ENCODE measurements at places on chromosomes 2 and 18.

- no peak for DNase-seq
Observed at GRCh38 chr18:21298351-21298750, 56.3 kb downstream of the GREB1L start.

GRCh38 chr2:239994086-239994485 is 31.1 kb downstream of the NDUFA10 start:
- DNase-seq: no peak

DNA sequence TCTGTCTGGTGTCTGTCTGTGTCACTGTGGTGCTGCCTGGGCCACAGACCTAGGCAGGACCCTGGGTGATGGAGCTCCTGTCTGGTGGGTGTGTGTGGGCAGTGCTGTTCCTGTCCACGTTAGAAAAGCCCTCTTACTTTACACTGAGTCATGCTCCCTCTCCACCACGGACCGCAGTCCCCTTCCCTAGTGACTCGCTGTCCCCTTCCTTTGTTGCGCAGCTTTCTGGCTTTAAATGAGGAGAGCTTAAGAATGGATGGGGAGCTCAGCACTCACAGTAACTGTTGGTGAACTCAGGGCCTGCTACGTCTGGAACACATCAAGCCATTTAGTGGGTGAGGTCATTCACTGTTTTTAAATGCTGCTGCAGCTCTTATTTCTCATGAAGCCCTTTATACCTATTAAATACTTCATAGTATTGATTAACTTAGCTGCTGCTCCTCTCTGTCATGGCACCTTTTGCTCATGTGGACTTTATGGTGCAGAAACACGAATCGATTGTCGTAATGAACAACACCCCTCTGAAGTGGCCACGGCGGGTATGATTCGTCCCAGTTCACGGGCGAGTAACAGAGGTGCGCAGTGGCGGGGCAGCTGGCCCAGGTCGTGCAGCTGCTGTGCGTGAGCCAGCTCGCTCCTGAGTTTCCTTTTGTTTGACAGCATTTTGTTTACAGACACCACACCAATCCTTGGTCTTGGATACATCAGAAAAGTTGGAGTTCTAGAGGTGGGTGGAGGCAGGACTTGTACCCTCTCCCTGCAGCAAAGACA is 100.4 kb downstream of the LDLRAD4 start:
- no peak for DNase-seq

- DNase-seq: no peak
Observed at GRCh38 chr2:128624956-128625355, 306.3 kb upstream of the HS6ST1 start.

GRCh38 chr18:36017232-36017631 is 44.8 kb downstream of the RMP24 start:
- DNase-seq: no peak

DNA sequence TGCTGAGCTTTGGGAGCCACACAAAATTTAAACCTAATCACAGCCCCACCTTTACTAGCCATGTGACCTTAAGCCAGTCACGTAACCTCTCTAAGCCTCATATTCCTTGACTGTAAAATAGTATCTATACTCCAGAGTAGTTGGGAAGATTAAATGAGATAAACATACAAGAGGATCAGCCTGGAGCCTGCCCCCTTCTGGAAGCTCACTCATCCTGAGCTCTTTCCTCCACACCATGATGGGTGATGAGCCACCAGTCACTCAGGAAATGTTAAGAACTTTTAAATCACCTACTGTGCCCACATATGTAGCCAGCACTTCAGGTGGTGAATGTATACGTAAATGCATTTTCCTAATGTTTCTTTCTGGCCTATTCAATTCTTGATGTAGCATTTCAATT is 195.9 kb upstream of the DDX18 start:
- no peak for DNase-seq

- DNase-seq: no peak
Observed at GRCh38 chr2:138215958-138216357, 251.7 kb downstream of the HNMT start.

GRCh38 chr2:55115761-55116597 is 65.7 kb upstream of the RTN4 start:
- peak; percentile 51 for DNase-seq

DNA sequence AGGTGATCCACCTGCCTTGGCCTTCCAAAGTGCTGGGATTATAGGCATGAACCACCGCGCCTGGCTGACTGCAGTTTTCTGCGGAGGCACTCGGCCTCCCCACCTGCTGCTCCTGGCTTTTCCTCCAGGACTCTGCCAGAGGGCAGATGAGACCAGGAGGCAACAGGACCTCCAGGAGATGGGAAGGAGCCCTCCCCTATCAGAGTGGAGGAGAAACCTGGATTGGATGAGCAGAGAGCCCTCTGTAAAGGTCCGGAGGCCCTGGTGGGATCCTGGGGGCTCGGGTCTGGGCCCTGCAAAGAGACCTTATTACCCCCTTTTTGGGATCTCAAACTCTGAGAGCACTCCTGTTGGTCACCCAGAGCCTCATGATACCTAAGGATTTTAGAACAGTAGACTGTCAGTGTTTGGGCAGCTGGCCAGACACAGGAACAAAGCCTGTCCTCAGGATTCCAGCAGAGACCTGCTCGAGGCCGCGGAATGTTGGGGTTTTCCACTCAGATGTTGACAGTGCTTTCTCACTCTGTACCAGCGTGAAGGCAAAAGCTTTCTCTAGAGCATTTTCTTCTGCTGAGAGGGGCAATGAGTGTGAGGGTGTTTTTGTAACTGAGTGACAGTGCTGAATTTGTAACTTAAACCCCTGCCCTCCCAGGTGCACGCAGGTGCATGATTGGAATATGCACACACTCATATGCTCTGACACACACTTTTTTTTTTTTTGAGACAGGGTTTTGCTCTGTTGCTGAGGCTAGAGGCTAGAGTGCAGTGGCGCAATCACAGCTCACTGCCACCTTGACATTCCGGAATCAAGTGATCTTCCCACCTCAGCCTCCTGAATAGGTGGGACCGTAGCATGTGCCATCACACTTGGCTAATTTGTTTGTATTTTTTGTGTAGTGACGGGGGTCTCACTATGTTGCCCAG is 48.4 kb downstream of the NPPC start:
- DNase-seq: no peak

- no peak for DNase-seq
Observed at GRCh38 chr2:135582383-135582782, 51.1 kb downstream of the R3HDM1 start.

DNA sequence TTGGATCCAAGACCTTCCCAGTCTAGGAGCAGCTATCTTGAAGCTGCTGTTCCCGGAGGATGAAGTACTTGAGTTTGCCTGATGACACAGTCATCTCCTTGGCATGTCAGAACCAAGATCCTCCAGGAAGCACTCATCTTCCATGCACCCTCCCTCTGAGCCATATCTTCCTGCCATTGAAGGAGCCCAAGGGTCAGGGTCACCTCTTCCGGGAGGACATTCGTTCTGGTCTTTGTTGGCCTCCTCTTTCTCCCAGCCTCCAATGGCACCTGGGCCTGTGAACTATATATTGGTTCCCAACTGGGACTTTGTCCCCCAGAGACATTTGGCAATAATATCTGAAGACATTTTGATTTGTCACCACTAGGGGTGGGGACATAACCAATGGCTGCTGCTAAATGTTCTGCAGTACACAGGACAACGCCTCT is 4.2 kb upstream of the MYO7B start:
- no peak for DNase-seq

DNA sequence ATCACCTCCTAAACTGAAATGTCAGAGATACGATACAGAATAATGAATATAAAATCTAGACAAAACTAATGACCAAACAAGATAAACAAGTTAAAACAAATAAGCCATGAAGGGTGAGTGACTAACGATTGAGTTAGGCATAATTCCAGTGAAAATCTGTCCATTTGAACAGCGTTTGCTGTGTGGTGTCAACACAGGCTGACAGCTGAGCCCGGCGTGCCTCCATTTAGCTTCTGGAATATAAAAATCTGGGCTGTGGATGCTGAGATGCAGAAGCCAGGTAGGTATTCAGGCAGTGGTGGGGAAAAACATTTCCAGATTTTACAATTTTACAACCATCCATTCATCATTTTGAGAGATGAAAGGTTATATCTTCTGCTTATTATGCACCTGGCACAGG is 2041.4 kb upstream of the CELF4 start:
- DNase-seq: no peak
